ENCODE measurements at places on chromosomes 6 and 20.

DNA sequence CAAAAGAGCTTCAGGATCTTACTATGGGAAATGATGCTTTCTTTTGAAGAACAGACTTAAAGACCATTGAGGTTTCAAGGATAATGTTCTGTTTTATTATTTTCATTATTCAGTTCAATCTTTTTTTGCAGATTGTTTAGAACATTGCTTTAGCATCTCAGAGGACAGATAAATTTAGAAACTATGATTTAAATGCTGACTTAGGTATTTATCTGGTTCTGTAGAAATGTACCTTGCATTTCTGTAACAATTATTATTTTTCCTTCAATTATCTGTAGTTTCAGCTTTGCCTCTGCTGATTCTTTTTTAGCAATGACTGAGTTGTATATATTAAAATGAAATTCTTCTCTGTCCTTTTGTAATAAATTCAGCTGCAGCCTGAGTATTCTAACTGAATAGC, 205.4 kb upstream of the PCSK2 start:
- DNase-seq = no peak

GRCh38 chr20:32559753-32560380, 25.3 kb downstream of the NOL4L start:
- no peak for DNase-seq

GRCh38 chr6:73983367-73983766, 287.4 kb downstream of the CD109 start:
- DNase-seq = no peak

- DNase-seq = no peak
Measured at GRCh38 chr6:157570104-157570503, 189.1 kb downstream of the ZDHHC14 start.

DNA sequence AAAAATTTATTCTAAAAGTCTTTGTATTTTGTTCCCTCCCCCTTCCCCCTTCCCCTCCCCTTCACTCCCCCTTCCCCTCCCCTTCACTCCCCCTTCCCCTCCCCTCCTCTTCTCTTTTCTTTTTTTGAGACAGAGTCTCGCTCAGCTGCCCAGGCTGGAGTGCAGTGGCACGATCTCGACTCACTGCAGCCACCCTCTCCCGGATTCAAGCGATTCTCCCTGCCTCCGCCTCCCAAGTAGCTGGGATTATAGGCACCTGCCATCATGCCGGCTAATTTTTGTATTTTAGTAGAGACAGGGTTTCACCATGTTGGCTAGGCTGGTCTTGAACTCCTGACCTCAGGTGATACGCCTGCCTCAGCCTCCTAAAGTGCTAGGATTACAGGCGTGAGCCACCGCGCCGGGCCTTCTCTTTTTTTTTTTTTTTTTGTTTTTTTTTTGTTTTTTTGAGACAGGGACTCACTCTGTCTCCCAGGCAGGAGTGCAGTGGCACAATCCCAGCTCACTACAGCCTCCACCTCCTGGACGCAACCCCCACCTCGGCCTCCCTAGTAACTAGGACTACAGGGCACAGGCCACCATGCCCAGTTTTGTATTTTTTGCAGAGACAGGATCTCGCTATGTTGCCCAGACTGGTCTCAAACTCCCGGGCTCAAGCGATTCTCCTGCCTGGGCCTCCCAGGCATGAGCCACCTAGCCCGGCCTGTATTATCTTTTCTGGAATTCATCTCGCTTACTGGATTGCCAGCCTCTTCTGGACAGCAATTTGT, 1.1 kb upstream of the AFG1L start:
- DNase-seq = no peak

- no peak for DNase-seq
Measured at GRCh38 chr6:16803294-16804200, 42.3 kb upstream of the ATXN1 start.

DNA sequence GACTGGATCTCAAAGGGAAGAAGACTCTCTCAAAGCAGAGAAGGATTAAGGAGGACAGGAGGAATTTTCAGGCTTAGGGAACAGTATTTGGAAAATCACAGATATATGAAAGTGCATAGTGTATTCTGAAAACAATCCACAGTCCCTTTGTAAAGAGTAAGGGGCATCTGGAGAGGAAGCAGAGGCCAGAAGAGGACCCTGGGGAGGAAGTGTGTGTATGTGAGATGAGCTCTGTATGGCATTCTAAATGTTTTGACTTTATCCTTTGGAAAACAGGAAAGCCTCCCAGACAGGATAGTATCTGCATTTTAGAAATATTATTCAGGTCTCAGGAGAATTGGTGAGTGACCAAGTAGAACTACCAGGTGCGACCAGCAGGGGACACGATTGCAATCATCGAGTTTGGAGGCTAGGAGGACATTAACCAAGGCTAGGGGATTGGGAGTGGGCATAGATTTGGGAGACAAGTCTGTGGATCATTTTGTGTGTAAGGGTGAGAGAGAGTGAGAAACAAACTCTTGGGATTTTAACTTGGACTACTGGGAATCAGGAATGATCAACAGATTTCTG, 38.3 kb upstream of the FAM184A start:
- DNase-seq = no peak

- no peak for DNase-seq
Measured at GRCh38 chr20:378961-379336, 1.6 kb upstream of the TRIB3 start.

- no peak for DNase-seq
Measured at GRCh38 chr6:106622412-106622811, 6.9 kb downstream of the RTN4IP1 start.

DNA sequence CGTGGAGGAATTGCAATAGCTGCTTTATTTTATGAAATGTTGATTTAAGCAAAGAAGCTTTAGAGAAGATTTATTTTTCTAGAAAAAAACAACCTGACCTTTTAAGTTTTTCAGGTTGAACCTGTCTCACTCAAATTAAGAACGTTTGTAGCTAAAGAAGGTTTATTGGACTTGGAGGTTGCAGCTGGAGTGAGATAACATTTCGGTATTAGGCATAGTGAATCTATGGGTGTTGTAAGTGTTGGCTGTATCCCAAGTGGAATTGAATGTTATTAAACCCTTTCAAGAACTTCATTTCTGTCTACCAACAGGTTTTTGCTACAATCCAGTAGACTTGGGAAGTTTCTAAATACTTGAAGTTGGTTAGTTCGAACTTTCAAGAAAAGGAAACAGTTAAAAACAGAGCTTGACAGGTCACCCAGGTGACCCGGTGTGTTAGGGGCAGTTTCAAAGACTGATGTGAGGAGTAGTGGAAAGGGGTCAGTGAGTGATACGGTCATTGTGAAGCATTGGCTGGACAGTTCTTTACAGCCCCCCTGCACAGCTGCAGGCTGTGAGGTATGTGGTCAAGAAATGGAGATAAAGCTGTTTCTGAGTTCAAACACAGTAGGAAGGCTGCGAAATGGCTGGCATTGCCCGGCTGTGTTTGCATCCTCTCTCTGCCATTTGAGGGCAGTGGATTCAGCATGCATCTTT, 2.4 kb upstream of the TBCC start:
- DNase-seq = no peak

DNA sequence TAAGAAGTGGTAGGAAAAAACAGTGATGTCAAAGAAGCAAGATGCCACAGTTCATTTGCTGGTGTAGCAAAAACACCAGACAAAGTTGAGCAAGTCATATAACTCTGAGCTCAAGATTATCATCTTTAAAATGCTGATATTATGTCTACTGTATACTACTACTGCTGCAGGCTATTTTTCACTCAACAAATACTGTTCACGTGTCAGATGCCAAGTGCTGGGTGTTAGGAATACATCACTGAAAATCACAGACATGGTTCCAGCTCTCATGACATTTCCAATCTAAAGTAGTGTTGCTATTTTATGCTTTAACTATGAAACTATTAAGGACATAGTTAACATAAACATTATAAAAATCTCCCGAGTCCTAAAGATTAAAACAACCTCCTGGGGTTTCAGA, 163.0 kb downstream of the NKAIN2 start:
- no peak for DNase-seq

GRCh38 chr6:99195986-99196655, 153.4 kb downstream of the FAXC start:
- DNase-seq = no peak

DNA sequence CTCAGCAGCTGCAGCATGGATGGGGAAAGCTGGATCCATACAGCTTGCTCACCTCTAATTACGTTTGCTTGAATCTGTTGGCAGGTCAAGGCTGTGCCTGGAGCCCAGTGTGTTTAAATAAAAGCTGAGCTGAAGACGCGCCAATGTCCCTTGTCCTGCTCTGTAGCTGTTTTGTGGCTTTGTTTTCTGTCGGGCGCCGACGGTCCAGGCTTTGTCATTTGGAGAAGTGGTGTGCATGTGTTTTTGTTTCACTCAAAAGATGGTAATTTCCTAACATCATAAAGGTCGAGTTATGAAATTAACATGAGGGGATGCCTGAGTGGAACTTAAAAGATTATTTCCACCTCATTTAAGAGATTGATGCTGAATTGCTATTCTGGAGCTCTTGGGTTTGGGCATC, 107.6 kb downstream of the SLC24A3 start:
- no peak for DNase-seq

DNA sequence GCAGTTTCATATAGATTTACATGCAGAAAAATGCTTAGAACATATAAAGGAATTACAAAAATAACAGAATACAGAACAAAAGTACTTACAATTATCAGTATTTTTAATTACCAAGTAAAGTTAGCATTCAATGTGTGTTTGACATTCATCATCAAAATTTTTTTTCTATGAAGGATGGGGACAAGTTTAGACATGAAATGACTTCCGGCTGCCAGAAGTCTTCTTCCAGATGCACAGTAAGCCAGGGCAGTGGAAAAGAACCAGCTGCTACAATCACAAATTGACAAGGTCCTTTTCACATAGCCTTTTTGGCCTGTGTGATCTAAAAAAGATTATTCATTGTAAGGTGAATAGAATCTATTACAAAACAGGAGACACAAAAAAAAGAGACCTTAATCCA, 73.8 kb downstream of the HUS1B start:
- DNase-seq = no peak

- DNase-seq = no peak
Measured at GRCh38 chr20:36307412-36308325, 1.5 kb downstream of the DLGAP4 start.

GRCh38 chr6:44666324-44666723, 278.8 kb downstream of the CDC5L start:
- no peak for DNase-seq
